CD4-positive, alpha-beta T cell (primary cell): ENCODE measurements at places on chromosomes 5 and 9. TPM values are rescaled to one million over a fixed set of nuclear protein-coding genes. Genes with fewer than 3 reads are reported as not detected.

DNA sequence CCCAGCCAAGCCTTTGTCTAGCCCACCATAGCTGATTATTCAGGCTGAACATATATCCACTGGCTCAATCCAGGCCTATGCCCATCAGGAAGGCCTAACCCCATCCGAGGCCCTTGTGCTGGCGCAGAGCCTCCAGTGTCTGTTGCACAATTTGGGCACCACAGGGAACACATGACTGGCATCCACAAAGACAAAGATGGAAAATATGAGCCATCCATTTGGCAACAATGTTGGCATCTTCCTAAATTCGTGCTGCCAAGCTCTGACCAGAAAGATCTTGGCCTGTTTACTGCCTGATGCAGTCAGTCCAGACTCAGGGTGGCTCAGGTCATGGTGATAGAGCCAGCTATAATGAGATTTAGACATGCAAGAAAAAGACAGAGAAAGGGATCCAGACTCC is 233.8 kb downstream of the PIK3R1 start:
- DNase-seq = no peak

- no peak for DNase-seq
Measured at GRCh38 chr9:116151199-116151598, 2.4 kb upstream of the PAPPA start.

Gene MRPL36
- total RNA-seq = 14.3 TPM

DNA sequence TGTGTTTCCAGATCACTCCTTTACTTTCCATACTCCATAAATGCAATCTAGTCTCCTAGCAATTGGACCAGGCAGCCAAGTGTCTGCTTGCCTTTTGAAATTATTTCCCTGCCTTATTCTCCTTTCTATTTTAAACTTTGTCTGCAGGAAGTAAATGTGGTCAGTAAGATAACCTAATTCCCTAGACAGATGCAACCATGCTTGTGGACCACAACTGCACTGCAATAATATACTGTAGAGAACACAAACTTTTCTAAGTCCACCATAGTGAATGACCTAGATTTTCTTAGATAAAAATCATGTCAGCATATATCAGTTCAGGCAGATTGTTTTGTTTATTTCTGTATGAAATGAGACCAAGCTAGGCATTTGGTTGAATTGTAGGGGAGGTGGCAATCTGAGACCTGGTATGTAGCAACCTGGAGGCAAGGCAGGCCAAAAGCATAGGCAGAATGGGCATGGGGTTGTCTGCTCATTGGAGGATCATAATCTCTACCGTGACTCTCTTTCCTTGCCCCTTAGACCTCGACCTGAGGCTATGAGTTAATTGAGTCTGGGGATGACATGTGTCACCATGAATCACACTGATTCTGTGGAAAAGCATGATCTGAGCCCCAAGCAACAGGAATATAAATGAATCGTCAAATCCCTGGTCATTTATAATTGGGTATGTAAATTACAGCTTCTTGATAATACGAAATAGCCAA is 20.7 kb downstream of the ACTL7B start:
- DNase-seq = no peak

GRCh38 chr5:54013556-54014194 is 296.7 kb downstream of the ARL15 start:
- DNase-seq = no peak

DNA sequence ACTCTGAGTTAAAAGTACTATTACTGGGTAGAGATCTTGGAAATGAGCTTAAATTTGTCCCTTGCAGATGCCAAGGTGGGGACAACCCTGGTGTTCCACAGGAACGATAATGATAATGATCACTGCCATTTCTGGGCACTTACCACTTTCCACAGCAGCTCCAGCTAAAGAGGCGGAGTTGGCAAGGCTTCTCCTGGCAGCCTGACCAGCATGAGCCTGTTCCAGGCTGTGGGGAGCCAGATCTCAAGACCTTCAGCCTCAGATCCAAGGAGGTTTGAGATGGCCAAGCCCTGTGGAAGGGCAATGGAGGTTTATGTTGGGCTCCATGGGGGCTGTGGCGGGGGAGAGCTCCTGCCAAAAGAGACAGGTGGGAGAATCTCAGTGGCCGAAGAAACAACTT is 244.9 kb upstream of the MVB12B start:
- no peak for DNase-seq

DNA sequence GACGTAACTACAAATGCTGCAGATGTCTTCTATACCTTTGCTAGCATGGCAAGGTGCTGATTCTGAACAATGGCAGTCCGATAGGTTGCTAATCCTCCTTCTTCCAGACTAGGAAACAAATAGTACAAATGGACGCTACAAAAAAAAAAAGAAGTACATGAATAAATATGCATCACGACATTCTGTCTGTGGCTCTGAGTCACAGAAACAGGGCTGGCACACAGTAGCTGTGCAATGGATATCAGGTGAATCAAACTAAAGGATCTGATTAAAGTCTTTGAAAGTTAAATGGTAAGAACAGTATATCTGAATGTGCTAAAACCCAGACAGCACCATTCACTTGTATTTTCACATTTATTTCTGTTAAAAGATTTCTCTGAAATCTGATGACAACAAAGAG is 96.2 kb downstream of the DROSHA start:
- no peak for DNase-seq

DNA sequence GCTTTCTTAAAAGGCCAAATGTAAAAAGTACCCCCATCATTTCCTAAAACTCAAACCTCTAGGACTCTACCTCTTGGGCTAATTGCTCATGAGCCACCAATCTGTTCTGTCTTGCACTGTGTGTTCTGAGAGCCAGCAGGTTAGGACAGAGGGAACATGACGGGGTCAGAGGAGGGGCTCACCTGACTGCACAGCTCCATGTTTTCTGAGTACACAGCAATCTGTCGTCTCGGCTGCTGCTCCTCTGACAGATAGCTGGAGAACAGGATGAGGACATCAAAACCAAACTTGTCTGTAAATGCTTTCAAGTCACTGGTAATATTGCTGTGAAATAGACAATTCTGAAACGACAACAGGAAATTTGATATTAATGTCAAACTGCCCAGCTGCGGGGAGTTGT is 50.9 kb upstream of the PCA3 start:
- no peak for DNase-seq
